NCI-H1930 (cell line): ENCODE measurements at places on chromosomes 11 and 22.

GRCh38 chr22:29481265-29482000 is 1.4 kb downstream of the NEFH start:
- no peak for DNase-seq

DNA sequence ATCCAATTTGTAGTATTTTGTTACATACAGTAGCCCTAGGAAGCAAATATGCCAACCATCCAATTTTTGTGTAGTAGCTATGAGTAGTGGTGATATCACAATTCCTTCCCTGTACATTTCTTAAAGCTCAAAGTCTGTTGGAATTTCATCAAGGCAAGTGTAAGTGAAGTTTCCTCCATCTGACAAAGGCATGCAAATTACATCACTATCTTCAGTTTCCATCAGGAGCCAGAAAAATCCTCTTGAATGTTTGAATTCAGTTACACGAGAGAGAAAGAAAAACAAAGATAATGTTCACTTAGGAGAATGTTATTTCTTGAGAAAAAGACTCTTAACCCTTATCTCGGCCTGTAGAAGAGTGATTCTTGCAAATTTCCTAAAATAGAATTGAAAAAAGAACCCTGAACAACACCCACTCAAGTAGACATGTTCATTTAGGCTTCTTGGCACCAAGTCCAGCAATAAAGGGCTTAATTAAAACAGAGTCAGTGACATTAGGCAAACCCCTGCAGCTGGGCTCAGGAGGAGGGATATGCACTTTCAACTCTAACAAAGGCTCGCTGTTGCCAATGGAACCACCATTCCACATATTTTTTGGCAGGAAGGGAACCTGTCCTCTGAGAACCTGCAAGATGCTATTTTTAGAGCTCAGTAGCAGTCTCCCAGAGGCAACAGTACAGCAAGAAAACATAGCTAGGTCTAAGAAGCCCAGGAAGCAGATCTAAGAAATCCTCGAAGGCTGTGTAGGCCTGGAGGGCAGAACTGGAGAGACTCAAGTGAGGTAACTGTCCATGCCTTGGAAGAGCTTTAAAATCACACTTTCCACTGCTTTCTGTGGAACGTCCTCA is 144.6 kb downstream of the CCDC81 start:
- DNase-seq: no peak

DNA sequence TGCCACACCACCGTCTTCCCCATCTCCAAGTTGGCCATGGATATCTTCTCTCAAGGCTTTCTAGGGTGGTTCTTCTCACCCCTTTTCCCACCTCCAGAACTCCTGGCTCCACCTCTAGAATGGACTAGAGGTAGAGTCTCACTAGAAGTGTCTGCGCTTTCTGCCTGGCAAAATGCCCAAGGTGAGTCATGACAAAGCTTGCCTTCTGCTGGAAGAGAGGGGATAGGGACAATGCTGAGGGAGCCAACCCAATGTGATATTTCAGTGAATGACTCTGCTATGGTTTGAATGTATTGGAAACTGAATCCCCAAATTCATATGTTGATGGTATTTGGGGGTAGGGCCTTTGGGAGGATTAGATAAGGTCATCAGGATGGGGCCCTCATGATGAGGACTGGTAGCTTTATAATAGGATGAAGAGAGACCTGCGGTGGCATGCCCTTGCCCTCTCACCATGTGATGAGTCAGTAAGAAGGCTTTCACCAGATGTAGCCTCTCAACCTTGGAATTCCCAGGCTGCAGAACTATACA is 4.1 kb upstream of the CD82 start:
- DNase-seq: no peak

- DNase-seq: no peak
Measured at GRCh38 chr11:64686466-64687170, 36.4 kb downstream of the NRXN2 start.

GRCh38 chr22:42180349-42180842 is 49.8 kb upstream of the CYP2D6 start:
- DNase-seq: no peak

DNA sequence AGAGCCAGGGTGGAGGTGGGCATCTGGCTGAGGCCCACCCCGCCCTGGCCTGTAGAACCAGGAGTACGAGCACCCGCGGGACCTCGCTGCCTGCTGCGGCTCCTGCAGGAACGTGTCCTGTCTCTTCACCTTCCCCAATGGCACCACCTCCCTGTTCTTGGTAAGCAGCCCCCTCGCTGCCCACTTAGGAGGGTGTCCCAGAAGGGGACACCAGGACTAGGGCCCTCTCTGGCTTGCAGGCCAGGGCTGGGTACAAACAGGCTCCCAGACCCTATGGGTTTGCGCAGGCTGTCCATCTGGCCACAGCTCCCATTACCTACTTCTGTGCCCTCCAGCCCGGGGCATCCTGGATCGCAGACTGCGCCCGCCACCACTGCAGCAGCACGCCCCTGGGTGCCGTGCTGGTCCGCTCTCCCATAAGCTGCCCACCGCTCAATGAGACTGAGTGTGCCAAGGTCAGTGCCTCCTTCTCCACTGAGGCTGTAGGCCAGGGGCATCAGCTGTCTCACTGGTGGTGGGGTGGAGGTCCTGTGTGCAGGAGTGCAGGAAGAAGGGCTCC is 77.5 kb upstream of the MYOD1 start:
- DNase-seq: no peak

- no peak for DNase-seq
Measured at GRCh38 chr11:46309814-46310259, 32.4 kb downstream of the CREB3L1 start.

GRCh38 chr11:125626288-125626950 is 1.5 kb downstream of the CHEK1 start:
- peak; percentile 62 for DNase-seq

DNA sequence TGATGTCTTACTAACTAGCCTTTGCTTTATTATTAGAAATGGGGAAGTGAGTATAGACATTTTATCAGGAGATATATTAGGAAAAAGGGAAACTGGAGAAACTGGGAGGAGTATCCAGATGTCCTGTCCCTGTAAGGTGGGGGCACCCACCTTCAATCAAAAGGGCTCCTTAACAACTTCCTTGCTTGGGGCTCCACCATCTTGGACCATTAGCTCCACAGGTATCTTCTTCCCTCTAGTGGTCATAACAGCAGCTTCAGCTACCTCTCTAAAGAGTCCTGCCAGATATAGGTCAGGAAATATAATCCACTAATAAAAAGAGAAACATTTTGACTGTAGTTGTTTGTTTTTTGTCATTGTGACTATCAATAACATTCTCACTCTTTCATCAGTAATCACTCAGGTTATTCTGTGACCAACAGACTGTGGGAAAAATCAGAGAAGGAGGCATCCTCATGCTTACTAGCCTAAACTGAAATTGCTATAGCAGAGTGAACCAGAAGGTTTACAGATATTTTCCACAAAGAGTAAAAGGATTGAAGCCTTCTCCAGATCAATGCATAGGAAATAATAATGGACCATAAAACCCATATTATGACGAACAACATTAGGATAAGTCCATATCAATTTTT is 10.4 kb downstream of the OR51B4 start:
- DNase-seq: peak; percentile 5

GRCh38 chr11:114236829-114237228 is 59.4 kb upstream of the NNMT start:
- no peak for DNase-seq

DNA sequence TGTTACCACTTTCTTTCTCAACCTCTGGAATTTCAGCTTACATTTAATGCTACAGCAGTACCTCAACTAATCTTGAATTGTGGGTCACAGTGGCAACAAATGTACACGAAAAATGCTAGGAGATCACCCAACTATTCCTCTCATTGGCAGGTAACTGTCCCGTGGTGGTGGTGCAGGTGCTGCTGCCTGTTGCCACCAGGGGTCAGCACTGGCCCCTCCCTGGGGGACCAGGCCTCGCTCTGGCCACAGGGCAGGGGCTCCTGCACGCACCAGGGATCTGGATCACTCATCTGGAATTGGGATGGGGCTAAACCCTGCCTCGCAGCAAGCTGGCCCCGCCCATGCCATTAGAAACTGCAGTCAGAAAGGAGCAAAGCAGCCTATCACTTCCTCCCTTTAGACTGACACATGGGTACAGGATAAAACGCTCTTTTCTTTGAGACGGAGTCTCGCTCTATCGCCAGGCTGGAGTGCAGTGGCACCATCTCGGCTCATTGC is 6.9 kb upstream of the POLDIP3 start:
- peak; percentile 26 for DNase-seq

GRCh38 chr11:133636711-133637355 is 104.5 kb upstream of the OPCML start:
- no peak for DNase-seq

DNA sequence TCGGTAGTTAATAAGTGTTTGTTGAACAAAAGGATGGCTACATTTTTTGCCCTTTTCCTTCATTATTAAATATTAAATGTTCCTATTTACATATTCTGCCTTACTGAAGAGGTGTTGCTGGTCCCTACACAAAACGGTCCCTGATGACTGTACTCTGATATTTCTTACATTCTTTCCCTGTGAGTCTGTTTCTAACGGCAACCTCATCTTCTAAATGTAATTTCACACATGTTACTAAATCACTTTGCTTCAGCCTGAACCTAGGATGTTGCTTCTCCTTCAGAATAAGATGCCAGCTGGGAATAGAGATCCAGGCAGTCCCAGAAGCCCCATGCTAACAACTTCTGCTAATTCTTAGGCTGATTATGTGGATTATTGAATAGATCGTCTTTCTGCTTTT is 50.3 kb downstream of the SPON1 start:
- DNase-seq: no peak

GRCh38 chr11:7311903-7312302 is 60.2 kb downstream of the SYT9 start:
- no peak for DNase-seq

- no peak for DNase-seq
Measured at GRCh38 chr22:44033694-44034093, 9.6 kb downstream of the PARVB start.

DNA sequence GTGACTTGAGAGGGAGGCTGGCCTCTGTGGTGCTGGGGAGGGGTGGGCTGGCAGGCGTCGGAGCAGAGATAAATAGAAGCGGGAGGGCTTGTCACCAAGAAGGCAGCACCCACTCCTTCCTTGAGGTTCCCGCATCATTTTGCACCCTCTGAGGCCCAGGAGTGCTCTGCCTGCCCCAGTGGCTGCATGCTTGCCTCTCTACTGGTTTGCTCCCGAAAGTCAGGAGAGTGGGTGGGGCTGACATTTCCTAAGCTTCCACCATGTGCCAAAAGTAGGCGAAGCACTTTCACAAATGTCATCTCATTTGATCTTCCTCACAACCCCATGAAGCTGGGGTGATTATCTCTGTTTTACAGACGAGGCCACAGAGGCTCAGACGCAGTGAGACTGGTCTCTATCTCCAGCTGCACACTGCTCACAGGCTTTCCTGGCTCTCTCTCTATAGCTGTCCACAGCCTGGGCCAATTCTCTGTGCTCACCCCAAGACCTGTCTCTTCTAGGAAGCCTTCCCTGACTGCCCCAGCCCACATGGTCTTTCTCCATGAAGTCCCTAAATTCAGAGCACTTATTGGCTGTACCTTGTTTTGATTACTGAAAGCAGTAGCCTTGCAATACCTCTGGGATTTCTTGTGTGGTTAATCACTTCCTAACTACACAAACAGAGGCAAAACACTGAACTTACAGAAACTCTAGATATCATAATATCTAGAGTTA is 2.6 kb upstream of the UCP3 start:
- DNase-seq: no peak

- no peak for DNase-seq
Measured at GRCh38 chr22:46352691-46353386, 17.3 kb downstream of the TRMU start.

- DNase-seq: no peak
Measured at GRCh38 chr22:27405672-27406388, 395.7 kb downstream of the MN1 start.

- peak; percentile 21 for DNase-seq
Measured at GRCh38 chr11:74570266-74571061, 21.9 kb upstream of the POLD3 start.

DNA sequence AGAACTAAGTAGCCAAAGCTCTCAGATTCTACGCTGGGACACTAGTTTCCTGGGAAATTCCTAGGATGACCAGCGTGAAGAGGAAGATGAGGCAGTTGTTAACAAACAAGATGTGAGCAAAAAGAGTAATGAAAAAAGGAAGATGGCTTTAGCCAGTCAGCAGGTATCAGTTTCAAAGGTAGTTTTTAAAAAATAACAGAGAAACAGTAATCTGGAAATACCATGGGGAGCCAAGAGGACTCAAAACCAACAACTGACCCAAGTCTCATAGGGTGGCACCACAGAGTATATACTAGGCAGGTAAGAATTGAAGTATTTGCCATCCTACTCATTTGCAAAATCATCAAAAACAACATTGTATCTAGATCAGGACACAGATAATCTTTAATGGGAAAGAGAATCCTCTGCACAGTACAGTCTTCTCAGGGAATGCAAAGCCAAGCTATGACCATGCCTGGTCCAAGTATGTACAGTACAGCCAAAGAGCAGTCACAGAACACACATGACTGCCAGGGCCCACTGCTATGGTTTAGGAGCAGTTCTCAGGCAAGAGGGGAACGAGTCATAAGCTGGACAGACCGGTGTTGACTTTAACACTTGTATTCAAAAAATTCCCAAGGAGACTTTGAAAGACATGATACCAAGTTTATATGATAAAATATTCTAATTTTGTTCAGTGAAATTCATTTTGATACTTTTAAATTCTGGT is 20.6 kb downstream of the MSANTD4 start:
- DNase-seq: no peak

DNA sequence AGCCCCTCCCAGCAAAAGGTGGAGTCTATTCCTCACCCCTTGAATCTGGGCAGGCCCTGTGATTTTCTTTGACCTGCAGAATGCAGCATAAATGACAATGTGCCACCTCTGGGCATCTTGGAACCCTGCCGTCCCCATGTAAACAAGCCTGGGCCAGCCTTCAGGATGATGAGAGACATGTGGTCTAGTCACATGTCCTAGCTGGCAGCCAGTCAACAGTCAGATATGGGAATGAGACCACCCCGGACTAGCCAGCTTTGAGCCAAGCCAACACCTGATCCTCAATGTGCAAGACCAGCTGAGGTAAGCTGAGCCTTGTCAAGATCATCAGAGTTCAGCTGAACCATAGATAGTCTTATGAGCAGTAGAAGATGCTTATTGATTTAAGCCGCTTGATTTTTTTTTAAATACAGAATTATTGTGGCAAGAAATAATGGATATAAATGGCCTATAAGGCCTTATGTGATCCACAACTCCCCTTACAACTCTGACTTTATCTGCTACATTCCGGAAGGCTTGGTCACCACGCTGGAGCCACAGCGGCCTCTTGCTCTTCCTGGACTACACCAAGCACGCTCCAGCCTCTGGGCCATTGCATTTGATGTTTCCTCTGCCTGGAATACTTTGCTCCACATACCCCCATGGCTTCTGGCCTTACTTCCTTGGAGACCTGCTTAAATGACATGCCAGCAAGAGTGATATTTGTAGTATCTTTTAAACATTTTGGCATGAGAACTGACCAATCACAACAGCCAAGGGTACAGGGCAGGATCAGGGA is 225.9 kb upstream of the SESN3 start:
- DNase-seq: no peak
